ENCODE measurements at places on chromosomes 1 and 21. TPM values are rescaled to one million over a fixed set of nuclear protein-coding genes. Genes with fewer than 3 reads are reported as not detected.

Gene LIPI
- not detected for total RNA-seq

Gene DCAF8
- total RNA-seq, result 112 TPM

Gene RGS18
- 0.36 TPM for total RNA-seq

Gene OR2M3
- not detected for total RNA-seq

Gene RGS8
- total RNA-seq, result not detected

Gene LRRC38
- not detected for total RNA-seq

Gene CCDC30
- 4.7 TPM for total RNA-seq

Gene TSPAN1
- total RNA-seq, result 1.1 TPM

Gene LCE2B
- total RNA-seq, result not detected

Gene BGLAP
- 2.2 TPM for total RNA-seq

Gene CHAF1B
- total RNA-seq, result 2.4 TPM

Gene CFHR5
- total RNA-seq, result not detected

- peaks cover 4% of the 10 kb centered on the region for H3K4me1 ChIP-seq
- DNase-seq, result no peak
- H3K27me3 ChIP-seq, result no peaks in the 10 kb centered on the region
- no peak overlapping the region for H3K27ac ChIP-seq
Measured at GRCh38 chr21:25906587-25906986, 171.8 kb downstream of the GABPA start.

- H3K27ac ChIP-seq, result no peak overlapping the region
- no peaks in the 10 kb centered on the region for H3K27me3 ChIP-seq
- H3K4me3 ChIP-seq, result no peak overlapping the region
- DNase-seq, result no peak
- no peaks in the 10 kb centered on the region for H3K4me1 ChIP-seq
Measured at GRCh38 chr21:27261676-27262075, 294.8 kb upstream of the ADAMTS5 start.

DNA sequence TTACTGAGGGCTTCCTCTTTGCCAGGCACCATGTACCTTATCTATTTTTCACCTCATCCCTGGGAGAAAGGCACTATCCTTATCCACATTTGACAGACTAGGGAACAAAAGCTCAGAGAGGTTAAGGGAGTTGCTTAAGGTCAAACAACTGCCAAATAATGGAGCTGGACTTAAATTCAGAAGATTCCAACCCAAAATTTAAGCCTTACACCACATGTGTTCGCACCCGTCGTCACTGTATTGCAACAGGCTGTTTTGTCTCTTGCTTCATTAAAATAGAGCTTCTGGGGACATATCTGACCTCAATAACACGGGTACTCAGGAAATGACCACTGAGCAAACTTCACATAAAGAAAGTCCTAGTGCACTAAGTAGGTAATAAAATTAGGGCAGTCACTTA is 62.0 kb downstream of the TRABD2B start:
- peak; percentile 18 for DNase-seq
- no peak overlapping the region for H3K4me3 ChIP-seq
- no peaks in the 10 kb centered on the region for H3K36me3 ChIP-seq
- H3K27me3 ChIP-seq, result no peaks in the 10 kb centered on the region

- H3K36me3 ChIP-seq, result no peaks in the 10 kb centered on the region
- peaks cover 4% of the 10 kb centered on the region for H3K4me1 ChIP-seq
- H3K27ac ChIP-seq, result no peak overlapping the region
- no peak overlapping the region for H3K4me3 ChIP-seq
- no peak for DNase-seq
Measured at GRCh38 chr1:87795615-87796337, 467.1 kb downstream of the LMO4 start.

DNA sequence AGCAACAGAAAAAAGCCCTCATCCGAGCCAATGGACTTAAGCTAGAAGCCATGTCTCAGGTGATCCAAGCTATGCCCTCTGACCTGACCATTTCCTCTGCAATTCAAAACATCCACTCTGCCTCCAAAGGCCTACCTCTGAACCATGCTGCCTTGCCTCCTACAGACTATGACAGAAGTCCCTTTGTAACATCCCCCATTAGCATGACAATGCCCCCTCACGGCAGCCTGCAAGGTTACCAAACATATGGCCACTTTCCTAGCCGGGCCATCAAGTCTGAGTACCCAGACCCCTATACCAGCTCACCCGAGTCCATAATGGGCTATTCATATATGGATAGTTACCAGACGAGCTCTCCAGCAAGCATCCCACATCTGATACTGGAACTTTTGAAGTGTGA is 20.7 kb downstream of the NR5A2 start:
- H3K4me1 ChIP-seq, result no peaks in the 10 kb centered on the region
- DNase-seq, result no peak
- no peak overlapping the region for H3K27ac ChIP-seq
- peaks cover 39% of the 10 kb centered on the region for H3K27me3 ChIP-seq
- H3K4me3 ChIP-seq, result no peak overlapping the region

DNA sequence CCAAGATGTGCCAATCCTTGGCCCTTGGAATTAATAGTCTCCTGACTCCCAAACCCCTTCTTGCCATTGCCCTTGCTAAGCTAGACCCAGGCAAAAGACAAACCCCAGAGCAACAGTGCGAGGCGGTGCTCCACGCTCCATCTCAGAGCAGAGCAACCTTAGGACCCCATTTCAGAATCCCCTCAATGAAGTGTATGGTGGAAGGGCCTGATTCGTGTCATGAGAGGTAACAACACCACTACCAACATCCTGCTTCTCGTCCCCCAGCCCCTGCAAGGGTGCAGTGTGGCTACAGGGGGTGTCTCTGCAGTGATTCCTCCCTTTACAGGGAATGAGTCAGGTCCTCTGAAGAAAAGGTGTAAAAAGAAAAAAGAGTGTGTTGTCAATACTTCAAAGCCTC is 103.9 kb upstream of the IRF2BP2 start:
- no peak for DNase-seq
- H3K36me3 ChIP-seq, result no peaks in the 10 kb centered on the region
- H3K27me3 ChIP-seq, result no peaks in the 10 kb centered on the region
- no peak overlapping the region for H3K27ac ChIP-seq

DNA sequence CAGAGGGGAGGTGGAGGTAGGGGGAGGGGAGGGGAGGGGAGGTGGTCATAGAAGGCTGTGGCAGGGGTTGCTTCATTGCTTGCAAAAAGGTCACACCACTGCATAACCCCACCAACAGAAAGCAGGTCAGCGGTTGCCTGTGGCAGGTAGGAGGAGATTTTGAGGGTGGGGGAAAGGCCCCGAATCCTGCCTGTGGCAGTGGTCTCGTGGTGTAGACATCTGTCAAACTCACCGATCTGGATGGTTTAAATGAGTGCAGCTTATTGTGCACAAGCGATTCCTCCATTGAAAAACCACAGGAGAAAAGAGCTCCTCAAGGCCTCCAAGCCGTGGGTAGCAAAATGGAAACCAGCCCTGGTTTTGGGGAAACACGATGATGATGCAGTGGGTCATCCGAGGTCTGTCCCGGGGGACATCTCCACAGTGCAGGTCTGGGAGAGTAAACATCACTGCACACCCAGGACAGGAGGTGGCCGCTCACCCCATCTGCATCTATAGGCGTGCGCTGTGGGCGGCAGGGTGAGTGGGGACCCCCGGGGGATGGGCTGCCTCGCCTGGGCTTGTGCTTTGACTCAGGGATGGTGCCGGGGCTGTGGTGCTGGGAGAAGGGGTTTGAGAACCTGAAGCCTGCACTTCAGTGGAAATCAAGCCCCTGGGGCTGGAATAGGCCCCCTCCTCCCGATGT is 112.3 kb downstream of the CRYAA start:
- H3K4me3 ChIP-seq, result no peak overlapping the region
- no peak overlapping the region for H3K27ac ChIP-seq
- DNase-seq, result peak; percentile 85
- peaks cover 17% of the 10 kb centered on the region for H3K27me3 ChIP-seq
- no peaks in the 10 kb centered on the region for H3K36me3 ChIP-seq

- H3K4me1 ChIP-seq, result peaks cover 27% of the 10 kb centered on the region
- no peak overlapping the region for H3K4me3 ChIP-seq
- H3K27ac ChIP-seq, result no peak overlapping the region
- H3K27me3 ChIP-seq, result no peaks in the 10 kb centered on the region
- no peaks in the 10 kb centered on the region for H3K36me3 ChIP-seq
- DNase-seq, result peak; percentile 83
Measured at GRCh38 chr21:31220575-31220974, 123.5 kb downstream of the TIAM1 start.

DNA sequence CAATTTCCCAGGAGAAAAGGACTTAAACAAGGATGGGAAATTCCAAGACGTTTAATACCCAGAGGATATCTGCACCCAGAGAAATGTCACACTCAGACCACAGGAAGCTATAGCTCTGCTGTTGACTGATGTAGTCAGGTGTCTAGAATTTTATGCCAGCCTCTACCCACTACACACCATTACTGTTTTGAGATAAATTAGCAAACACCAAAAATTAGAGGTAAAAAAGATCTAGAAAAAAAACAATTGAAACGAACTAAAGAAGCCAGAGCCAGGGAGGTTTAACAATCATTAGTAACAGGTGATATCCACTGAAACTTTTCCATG is 519.9 kb downstream of the SMYD3 start:
- H3K27me3 ChIP-seq, result no peaks in the 10 kb centered on the region
- H3K36me3 ChIP-seq, result no peaks in the 10 kb centered on the region
- H3K4me1 ChIP-seq, result peaks cover 22% of the 10 kb centered on the region
- H3K27ac ChIP-seq, result peak overlapping the region; percentile 72

DNA sequence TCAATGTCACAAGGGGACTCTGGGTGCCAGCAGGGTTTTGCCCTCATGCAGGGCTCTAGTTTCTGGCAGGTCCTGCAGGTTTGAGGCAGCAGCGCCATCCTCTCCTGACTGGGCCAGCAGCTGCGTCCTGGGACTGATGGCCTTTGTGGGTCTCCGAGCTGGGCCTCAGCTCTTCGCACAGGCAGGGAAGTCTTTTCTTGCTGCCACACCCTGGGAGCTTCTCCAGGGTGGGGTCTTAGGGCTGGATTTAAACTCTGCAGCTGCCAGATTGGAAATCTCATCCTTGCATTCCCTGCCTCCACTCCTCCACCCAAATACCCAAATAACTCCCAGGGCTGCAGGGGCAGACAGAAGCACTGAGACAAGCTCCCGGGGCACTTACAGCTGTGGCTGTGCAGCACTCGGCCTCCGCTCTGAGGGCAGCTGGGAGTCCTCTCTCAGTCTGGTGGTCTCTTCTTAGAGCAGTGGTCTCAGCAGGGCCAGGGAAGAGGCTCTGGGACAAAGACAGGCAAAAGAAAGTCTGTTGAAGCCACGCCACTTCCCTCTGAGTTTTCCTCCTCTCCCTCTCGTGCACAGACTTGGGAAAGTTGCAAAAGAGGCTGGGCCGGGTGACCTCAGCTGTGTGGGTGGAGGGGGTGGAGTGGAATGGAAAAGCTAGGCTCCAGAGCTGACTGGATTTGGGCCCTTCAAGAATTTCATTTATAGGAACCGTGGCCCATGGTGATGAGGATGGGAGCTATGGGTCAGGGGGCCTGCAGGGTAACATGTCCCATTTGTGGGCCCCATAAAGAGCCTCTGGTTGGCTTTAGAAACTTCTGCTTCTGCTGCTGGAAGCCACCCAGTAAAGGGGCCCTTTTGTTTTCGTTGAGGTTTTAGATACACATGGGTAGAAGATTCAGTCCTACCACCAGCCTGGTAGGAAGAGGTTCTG is at the start of gene RAB7B:
Gene RAB7B, minus strand, starts transcription at position 525 of the 931 bp plus-strand sequence. CDS start 9,260 bp downstream, outside the sequence.
- no peaks in the 10 kb centered on the region for H3K27me3 ChIP-seq
- H3K4me1 ChIP-seq, result peaks cover 39% of the 10 kb centered on the region
- H3K36me3 ChIP-seq, result no peaks in the 10 kb centered on the region
- peak within 1 kb of the TSS; percentile 74 for H3K4me3 ChIP-seq

DNA sequence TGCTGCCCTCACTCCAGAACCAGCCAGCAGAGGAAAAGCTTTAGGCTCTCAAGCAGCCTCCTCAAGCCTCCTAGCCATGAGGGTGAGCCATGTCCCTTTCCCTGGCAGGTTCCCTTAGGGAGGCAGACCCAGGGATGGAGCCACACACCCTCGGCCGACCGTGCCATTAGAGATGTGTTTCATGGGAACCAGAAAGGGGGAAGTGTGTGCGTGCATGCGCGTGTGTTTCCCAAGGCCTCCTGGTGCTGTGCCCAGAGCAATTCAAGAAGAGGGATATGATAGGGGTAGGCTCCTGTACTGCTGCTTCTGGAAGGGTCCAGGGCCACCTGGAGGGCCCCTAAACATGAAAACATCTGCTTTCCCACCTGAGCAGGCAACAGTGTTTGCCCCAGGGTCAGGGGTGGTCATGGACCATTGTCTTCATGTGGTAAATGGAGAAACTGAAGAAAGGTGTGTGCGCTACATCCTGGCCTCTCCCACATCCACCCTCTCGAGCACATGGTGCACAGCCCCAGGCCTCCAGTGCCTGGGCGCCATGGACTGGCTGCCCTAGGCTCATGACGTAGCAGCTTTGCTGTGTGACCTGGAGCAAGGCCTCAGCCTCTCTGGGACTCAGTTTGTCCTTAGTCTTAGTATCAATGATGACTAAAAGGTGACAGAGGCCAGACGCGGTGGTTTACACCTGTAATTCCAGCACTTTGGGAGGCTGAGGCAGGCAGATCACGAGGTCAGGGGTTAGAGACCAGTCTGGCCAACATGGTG is 48.1 kb downstream of the SYF2 start:
- no peak overlapping the region for H3K4me3 ChIP-seq
- no peaks in the 10 kb centered on the region for H3K36me3 ChIP-seq
- DNase-seq, result no peak
- H3K27me3 ChIP-seq, result peaks cover 11% of the 10 kb centered on the region
- H3K27ac ChIP-seq, result no peak overlapping the region

DNA sequence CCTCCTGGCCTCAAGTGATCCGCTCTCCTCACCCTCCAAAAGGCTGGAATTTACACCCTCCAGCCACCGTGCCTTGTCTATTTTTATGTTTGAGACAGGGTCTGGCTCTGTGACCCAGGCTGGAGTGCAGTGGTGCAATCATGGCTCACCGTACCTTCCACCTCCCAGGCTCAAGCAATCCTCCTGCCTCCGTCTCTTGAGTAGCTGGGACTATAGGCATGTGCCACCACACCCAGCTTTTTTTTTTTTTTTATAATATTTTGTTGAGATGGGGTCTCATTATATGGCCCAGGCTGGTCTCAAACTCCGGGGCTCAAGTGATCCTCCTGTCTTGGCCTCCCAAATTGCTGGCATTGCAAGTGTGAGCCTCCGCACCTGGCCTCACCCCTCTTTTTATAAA is 38.8 kb downstream of the TRPM2 start:
- no peaks in the 10 kb centered on the region for H3K36me3 ChIP-seq
- no peak overlapping the region for H3K4me3 ChIP-seq
- no peaks in the 10 kb centered on the region for H3K4me1 ChIP-seq

DNA sequence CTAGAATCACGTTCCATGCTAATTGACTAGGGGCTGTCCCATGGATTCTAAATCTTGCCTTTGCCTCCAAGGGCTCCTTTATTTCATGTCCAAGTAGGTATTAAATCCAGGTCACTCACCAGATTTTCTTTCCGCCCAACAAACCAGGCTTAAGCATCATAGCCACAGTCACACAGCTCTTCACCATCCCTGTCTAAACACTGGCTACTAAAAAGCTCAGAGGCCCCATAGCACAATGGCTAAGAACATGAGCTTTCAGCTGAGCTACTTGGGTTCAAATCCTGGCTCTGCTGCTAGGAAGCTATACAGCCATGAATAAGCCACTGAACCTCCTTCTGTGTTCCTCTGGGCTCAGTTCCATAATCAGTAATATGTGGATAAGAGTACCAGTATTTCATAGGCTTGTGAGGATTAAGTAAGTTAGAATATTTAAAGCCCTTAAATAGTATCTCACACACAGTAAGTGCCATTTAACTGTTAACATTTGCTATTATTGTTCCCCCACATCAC is 277.2 kb upstream of the GJB5 start:
- no peaks in the 10 kb centered on the region for H3K36me3 ChIP-seq
- H3K27ac ChIP-seq, result no peak overlapping the region
- H3K4me1 ChIP-seq, result no peaks in the 10 kb centered on the region
- no peak overlapping the region for H3K4me3 ChIP-seq
- H3K27me3 ChIP-seq, result no peaks in the 10 kb centered on the region

- H3K36me3 ChIP-seq, result no peaks in the 10 kb centered on the region
- DNase-seq, result no peak
- no peaks in the 10 kb centered on the region for H3K4me1 ChIP-seq
- H3K27ac ChIP-seq, result no peak overlapping the region
- no peak overlapping the region for H3K4me3 ChIP-seq
- no peaks in the 10 kb centered on the region for H3K27me3 ChIP-seq
Measured at GRCh38 chr1:55526716-55527115, 311.6 kb upstream of the USP24 start.
